Activated effector memory CD4-positive, alpha-beta T cell treated with anti-CD3 and anti-CD28 coated beads, Interleukin-2, amount 50 U/mL, for 16 hours (primary cell): ENCODE measurements at places on chromosomes 7 and 10.

GRCh38 chr7:3300221-3300650 lies 816 bp upstream of the SDK1 start:
- DNase-seq = no peak

GRCh38 chr10:117549100-117549585 lies 6.6 kb downstream of the EMX2 start:
- DNase-seq = no peak

DNA sequence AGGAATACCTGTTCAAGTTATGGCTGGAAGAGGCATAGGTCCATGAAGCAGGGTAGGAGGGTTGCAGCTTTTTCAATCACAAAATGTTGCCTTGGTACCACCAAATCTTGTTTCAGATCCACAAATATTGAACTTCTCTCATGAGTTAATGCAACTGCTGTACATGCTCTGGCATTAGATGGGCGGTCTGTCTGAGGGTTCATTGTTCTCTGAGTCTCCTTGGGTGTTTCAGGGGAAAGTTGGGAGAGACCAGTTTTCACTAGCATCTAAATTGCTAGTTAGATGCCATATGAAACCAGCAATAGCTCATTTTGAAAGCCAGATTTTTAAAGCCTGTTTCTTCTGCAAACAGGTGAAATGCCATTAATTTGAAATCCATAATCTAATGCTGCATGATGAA lies 27.8 kb upstream of the ELMO1 start:
- no peak for DNase-seq

DNA sequence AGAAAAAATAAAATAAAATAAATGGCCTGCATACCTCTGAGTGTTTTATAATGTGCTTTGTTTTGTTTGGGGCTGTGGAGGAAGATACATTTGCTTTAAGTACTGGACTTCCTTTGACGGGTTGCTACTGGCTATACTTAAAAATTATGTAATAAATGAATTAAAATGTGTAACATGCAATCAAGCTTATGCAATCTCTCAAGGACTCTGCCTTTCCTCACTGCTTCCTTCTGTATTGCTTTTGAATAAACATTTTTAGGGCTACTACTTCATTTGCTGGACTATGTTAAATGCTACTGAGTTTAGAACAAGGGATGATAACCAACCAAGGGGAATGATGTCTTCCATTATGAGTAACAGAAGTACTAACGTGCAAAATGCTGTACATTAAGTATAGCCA lies 91.6 kb downstream of the ETV1 start:
- DNase-seq = no peak

DNA sequence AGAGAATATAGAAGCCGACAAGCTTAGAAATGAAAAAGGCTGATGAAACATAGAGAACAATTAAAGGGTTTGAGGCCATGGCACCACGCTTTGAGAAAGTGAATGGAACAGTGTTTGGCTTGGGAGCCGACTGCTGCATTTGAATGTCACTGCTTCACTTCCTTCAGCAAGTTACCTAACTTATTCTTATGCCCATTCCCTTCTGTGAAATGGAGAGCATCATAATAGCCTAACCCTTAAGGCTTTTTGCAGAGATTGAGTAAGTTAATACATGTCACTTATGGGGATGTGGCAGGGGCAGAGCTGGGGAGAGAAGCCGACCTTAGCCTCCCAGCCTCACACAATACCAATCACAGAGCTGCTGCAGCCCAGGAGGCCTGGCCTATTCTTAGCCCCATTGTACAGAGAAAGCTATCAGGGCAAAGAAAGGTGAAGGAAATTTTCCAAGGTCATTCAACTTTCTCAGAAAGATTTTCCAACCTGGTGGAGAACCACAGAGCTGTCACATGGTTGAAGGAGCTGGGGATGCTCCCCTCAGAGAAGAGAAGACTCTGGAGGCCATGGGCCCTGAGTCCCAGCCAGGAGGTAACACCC lies 186.0 kb upstream of the GDF10 start:
- no peak for DNase-seq

DNA sequence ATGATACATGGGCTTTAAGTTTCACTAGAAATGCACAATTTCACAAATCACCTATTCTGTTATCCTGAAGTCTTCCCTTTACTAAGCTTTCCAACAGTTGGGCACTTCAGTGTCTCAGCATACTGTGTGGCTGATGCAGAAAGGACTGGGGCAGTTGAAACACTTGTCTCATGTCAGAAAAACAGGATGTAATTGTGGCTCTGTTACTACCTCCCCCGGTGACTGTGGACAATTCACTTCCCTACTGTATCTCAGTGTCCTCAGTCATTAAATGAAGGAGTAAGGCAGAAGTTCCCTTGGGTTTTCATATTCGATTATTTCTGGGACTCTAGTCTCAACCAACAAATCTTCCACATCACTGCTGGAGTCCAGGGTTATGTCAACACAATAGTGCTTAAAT lies 17.9 kb downstream of the ANKRD22 start:
- DNase-seq = no peak

- DNase-seq = no peak
Observed at GRCh38 chr10:95214369-95214768, 20.3 kb downstream of the ACSM6 start.

GRCh38 chr7:36784991-36785940 lies 61.0 kb upstream of the AOAH start:
- peak; percentile 77 for DNase-seq

GRCh38 chr10:52870562-52870961 lies 98.0 kb upstream of the MBL2 start:
- DNase-seq = no peak

DNA sequence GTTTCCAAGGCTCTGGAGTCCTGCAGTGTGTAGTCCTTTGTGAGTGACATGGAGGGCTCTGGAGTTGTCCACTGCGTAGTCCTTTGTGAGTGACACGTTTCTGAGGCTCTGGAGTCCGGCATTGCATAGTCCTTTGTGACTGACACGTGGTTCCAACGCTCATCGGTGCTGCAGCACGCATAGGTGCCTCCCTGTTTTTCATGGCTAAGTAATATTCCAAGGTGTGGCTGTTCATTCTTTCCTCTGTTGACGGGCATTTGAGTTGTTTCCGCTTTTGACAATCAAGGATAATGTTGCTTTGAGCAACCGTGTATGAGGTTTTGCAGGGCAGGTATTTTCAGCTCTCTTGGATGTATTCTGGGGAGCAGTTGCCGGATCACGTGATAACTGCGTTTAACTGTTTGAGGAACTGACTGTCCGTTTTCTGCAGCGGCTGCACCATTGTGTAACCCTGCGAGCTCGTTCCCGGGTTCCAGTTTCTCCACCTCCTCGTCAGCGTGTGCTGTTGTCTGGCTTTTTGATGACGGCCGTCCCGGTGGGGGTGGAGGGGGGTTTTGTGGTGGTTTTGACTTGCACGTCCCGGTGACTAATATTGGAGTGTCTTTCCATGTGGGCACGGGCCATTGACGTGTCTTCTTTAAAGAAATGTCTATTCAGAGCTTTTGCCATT lies 21.1 kb downstream of the FAM20C start:
- no peak for DNase-seq

DNA sequence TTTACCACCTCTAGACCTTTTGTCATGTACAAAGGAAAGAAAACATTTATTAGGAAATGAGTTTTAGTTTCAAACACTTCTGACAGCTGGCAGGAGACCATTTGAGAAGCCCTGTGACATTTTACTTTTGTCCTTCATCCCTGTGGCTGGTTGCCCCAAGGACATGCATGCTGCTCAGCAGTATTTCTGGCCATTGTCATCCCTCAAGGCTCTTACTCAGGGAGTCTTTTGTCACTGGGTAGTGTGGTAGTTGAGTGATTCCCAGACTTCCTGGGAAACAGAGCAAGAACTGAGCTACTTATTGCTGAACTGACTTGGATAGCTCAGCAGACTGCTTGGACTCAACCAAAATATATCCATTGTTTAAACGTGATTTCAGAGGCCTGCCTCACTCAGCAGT lies 142.8 kb downstream of the LRRC4 start:
- DNase-seq = no peak

DNA sequence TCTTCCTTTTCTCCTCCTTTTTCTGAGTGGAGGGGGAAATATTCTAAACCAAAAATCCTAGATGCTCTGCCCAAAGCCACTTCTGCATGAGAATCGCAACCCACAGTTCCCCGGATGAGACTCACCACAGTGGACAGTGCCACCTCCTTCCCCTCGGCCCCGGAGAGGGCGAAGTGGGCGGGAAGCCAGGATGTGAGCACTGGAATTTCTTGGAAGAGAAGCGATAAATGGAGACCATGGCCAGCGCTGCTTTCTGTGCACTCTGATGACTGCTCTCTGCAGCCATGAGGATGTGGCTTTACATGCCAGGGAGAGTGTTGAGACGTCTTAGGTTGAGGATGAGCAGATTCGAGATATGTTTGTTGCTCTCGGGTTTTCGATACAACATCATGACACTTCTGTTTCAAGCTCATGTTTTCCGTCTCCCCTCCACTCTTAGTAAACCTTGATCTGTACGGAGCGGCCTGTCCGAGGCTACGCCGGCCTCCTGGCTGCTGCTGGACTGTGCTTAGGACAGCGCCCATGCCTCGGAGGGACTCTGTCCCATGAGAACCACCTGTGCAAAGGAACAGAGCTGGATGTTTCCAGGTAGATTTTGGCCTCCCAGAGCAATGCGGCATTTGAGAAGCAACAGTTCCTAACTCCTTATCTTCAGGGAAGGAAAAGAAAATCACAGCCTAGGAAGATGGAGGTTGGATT lies 414.6 kb upstream of the FOXK1 start:
- no peak for DNase-seq

DNA sequence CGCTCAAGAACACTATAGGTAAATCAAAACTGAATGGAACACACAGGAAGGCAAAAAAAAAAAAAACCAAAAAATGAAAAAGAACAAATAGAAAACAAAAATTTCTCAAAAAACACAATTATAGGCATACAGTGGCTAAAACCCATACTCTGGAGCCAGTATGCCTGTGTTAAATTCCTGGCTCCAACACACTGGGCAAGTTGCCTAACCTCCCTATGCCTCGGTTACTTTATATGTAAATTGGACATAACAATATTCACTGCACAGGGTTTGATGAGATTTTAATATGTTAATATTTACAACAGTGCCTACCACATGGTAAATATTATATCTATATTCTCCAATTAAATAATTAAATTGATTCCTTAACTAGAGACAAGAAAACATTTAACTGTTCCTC lies 217.1 kb downstream of the HTR7 start:
- DNase-seq = no peak

DNA sequence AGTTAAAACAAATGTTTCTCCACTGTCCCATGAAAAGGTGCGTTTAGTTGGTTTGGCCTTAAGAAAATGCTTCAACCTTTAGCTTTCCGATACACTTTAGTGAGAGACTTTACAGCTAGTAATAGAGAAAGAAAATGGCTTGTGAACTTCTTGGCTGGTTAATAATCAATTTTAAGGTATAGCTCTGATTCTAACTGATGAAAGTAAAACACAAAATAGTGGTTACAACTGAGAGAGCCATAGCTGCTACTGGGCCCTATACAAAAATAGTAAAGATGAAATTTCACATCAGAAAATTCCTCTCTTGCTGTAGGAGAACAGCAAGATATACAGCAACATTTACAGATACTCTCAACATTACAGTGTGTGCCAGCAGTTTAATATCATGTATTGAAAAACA lies 371.4 kb downstream of the PHTF2 start:
- no peak for DNase-seq

GRCh38 chr7:70940597-70940996 lies 191.3 kb upstream of the GALNT17 start:
- DNase-seq = no peak

- no peak for DNase-seq
Observed at GRCh38 chr7:73828107-73828803, 2.5 kb upstream of the CLDN4 start.

GRCh38 chr10:110215286-110216170 lies 8.1 kb downstream of the MXI1 start:
- no peak for DNase-seq

DNA sequence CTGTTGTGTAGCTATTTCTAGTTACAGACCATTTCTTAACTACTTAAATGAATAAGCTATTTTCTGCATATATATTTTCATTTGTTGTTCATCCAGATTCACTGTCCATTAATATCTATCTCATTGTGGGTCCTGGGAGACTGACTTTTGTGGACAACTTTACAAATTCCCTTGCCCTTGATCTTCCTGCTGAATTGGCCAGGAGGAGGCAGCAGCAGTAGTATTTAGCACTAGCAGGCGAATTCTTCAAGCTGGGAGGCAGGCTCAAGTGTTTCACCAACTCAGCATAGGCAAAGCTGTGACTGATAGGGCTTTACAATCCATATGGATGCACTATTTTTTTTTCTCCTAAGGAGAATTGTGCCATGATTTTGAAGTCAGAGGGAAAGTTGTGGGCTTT lies 461.0 kb upstream of the NRG3 start:
- no peak for DNase-seq

DNA sequence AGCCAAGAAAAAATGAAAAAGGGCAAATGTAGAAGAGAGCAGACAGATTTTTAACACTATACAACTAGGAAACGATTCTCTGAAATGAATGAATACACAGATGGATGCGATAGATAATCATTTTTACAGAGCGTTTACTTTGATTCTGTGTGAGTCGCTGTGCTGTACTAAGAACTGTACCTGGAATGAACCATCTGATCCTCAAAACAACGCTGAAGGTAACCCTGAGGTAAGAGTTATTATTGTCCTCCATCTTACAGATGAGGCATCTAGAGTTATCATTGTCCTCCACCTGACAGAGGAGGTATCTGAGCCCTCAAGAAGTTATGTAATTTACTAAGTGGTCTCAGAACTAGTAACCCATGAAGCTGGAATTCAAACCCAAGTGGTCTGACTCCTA lies 80.2 kb downstream of the CHCHD3 start:
- no peak for DNase-seq
